ENCODE measurements at places on chromosomes 16 and 17.

GRCh38 chr16:69329369-69330285 lies 761 bp downstream of the PDF start:
- DNase-seq, result peak; percentile 68

- DNase-seq, result no peak
Observed at GRCh38 chr17:17793378-17794214, 43.2 kb downstream of the SREBF1 start.

DNA sequence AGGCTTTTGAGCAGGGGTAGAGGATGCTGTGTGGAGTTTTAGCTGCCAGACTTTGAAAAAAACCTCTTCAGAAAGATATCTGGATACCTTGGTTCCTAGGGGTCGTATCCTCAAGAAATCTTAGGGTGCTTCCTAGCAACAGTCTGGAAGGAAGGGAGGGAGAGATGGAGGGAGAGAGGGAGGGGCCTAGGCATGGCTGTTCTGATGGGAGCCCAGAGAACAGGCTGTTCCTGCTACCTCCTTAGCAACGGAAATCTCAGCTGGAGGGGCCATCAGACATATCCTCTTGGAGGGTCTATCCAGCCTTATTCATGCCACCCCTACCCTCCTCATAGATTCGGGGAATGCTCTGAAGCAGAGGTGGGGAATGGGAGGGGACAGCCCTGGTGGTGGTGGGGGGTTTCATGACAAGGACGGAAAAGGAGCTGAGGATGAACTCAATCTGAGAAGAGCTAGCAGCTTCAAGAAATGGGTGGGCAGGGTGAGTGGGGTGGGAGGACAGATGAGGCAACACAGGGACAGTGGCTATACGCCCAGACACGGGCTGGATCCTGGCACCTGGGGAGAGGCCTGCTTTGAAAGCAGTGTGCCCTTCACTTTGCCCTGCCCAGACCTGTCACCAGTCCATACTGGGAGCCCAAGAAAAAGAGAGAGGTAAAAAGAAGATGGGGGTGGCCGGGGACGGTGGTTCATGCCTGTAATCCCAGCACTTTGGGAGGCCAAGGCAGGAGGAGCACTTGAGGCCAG lies 2.9 kb upstream of the THRA start:
- DNase-seq, result no peak

GRCh38 chr17:76530811-76531485 lies 6.6 kb downstream of the CYGB start:
- DNase-seq, result no peak

DNA sequence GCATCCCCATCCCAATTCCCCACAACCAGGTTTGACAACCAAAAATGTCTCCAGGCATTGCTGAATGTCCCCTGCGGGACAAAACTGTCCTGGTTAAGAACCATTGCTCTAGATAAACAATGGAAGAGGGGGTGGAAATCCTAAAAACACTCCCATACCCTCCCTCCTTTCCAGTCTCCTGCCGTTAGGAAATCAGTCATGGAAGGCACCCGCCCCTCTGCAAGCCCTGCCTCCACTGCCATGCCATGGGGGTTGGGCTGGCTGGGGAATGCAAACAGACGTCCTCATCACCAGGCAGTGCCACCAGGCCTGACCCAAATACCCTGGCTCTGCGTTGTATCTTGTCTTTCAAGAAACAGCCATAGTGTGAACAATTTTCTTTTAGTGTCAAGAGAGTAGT lies 57.5 kb downstream of the CYTH1 start:
- DNase-seq, result no peak

- no peak for DNase-seq
Observed at GRCh38 chr16:55035956-55036355, 105.3 kb downstream of the IRX5 start.

DNA sequence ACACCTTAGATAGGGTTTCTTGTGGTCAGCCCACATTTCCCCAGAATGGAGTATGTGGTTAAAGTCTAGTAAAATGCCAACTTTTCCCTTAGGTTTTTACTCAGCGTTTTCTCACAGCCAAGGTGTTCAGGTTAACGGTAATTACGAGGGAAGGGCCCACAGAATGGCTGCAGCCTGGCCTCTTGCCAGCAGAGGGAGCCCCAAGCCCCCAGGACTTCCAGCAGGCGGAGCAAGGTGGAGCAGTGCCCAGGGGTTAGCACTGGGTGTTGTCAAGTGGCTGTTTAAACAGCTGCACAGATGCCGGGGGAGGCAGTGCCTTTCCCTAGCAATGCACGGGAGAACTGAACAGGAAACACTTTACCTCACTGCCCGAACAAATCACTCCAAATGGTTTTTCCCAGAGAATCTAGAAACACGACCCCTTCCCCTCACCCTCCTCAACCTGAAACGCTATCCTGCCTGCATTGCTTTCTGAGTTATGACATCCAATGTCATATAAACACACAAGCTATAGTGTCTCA lies 6.6 kb downstream of the PHB1 start:
- DNase-seq, result peak; percentile 85

- DNase-seq, result no peak
Observed at GRCh38 chr16:47722046-47722445, 260.9 kb downstream of the PHKB start.

DNA sequence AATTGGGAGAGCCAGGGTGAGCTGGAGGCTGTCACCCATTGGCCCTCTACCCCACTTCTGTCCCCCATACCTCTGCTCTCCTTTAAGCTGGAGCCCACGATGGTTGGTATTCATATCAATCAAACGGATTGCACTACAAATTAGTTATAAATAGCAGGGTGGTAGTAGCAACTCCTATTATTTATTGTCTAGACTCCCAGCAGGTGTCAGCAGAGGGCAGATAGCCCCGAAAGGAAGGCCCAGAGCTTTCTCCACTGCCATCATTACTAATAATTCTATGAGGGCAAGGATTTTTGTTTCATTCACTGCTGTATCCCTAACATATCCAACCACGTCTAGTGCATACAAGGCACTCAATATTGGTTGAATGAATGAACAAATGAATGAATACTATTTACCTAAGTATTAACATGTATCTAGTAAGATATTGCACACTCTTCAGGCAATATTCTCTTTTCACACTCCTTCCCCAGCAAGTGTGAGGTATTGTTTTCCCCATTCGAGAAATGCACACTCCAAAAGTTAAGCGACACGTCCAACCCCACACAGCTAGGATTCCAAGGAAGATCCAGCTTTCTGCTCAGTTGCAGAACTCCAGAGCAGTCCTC lies 6.3 kb downstream of the C17orf50 start:
- peak; percentile 45 for DNase-seq

- DNase-seq, result no peak
Observed at GRCh38 chr16:13873835-13874438, 46.0 kb upstream of the ERCC4 start.

GRCh38 chr16:16145286-16145685 lies 78.0 kb downstream of the ABCC6 start:
- no peak for DNase-seq

GRCh38 chr16:10181196-10182162 lies 749 bp downstream of the GRIN2A start:
- peak; percentile 23 for DNase-seq

GRCh38 chr16:11042191-11042590 lies 97.8 kb downstream of the CLEC16A start:
- DNase-seq, result no peak

- no peak for DNase-seq
Observed at GRCh38 chr16:63856537-63856936, 1265.3 kb downstream of the CDH11 start.

DNA sequence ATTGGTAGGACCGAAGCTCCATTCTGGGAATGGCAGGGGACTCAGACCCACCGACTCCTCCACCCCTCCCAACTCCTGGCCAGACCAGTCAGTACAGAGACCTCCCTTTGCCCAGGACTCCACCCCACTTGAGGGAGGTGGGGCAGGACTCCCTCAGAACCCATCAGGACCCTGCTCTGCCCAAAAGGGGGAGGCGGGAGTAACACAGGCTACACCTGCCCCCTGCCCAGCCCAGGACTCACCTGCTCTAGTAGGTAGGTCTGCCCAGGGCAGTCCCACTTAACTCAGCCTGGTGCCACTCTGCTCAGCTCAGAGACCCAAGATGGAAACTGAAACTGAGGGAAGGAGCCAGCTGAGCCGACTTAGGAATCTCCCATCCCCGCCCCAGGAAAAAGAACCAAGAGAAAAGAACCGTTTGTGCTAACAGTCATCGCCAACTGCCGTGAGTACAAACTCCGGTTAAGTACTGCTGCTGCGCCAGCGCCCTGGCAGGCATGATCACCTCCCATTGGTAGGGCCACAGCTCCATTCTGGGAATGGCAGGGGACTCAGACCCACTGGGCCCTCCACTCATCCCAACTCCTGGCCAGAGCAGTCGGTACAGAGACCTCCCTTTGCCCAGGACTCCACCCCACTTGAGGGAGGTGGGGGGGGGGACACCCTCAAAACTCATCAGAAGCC lies 503 bp downstream of the DHX58 start:
- DNase-seq, result peak; percentile 34

DNA sequence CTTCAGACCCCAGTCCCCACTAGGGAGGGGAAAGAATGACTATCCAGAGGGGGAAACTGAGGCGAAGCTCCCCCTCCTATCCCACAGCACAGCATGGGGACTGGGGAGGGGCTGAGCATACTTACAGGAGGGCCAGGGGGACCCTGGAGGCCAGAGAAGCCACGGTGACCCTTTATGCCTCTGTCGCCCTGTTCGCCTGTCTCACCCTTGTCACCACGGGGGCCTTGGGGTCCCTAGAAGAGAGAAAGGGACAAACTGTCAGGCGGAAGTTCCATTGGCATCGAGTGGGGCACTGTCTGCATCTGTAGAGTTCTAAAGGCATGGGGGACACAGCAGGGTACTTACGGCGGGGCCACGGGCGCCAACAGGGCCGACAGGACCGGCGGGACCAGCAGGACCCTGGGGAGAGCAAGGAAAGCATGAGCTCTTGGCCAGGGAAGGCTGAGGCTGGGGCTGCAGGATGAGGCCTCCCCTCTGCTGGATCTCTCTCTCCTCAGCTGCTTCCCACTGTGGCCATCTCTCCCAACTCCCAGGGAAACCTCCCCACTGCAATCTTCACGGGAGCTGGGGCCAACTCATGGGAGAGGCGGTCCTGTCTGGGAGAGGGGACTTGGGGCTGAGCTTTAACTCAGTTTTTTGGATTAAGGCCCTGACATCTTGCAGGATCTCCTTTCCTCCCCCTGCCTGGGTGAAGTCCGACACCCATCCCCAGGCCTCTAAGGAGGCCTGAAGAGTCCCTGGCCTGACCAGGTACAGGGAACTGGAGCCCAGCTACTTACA lies 13.5 kb downstream of the COL1A1 start:
- no peak for DNase-seq

GRCh38 chr16:3589001-3589400 lies 11.8 kb upstream of the NLRC3 start:
- no peak for DNase-seq

DNA sequence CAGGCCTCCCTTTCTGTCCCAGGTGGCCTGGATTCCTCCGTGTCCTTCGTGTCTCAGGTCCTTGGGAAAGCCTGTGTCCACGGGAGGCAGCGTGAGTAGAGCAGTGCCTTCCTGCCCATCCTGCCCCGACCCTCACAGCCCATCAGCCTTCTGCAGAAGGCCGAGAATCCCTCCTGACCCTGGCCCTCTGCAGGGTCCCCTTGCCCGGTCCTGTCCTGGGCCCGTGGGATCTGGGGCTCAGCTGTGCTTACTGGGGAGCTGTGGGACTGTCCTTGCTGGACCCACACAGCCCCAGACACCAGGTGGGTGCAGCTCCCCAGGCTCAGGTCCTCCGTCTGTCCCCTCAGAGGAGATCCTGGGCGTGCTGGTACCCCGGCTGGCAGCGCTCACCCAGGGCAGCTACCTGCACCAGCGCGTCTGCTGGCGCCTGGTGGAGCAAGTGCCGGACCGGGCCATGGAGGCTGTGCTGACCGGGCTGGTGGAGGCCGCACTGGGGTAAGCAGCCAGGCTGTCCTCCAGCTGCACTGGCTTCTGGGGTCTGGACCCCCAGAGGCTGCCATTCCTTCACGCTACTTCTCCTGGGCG lies 3.9 kb downstream of the TELO2 start:
- DNase-seq, result peak; percentile 10

- no peak for DNase-seq
Observed at GRCh38 chr16:7957151-7957550, 624.5 kb downstream of the RBFOX1 start.

DNA sequence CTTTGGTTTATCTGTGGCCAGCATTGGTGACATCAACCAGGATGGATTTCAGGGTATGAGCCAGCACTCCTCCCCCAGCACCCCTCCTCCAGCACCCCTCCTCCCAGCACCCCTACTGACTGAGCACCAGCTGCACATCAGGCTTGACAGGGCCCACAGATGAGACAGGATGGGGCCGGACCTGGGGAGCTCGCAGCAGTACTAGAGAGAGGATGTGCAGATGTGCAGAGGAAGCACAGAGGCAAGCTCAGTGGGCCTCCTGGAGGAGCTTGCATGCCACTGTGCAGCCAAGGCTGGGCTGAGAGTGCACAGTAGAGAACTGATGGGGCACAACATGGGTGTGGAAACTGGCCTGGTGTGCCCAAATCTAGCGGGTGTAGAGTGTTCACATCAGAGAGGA lies 16.2 kb downstream of the ITGA3 start:
- DNase-seq, result no peak

- no peak for DNase-seq
Observed at GRCh38 chr17:40110026-40110845, 9.8 kb upstream of the NR1D1 start.

DNA sequence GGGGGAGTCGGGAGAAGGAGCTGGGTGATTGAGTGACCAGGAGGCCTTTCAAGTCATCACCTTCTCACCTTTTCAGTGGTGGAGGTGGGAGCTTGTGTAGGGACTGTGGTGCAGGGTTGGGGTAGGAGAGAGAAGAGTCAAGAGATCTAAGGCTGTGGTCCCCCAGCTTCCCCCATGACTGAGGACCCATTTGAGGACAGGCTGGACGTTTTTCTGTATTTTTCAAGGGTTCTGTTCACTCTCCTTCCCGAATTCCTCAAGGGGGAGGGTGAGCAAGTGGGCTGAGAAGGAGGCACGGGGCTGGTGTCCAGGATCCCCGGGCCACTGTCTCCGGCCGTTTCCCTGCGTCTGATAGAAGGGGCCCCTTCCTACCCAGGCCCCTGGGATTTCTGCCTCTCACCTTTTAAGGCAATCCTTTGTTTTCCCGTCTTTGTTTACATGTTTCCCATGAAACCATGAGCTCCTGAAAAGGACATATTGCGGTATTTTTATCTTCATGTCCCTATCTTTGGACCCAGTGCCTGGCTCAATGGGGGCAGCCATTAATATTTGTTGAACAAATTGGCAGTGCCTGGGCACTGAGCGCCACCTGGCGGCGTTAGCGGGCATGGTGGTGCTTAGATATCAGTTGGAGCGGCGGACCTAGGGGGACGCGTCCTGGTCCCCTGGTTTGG lies 9.2 kb upstream of the CD300A start:
- DNase-seq, result peak; percentile 73
